ENCODE measurements at places on chromosomes 3 and 15.

DNA sequence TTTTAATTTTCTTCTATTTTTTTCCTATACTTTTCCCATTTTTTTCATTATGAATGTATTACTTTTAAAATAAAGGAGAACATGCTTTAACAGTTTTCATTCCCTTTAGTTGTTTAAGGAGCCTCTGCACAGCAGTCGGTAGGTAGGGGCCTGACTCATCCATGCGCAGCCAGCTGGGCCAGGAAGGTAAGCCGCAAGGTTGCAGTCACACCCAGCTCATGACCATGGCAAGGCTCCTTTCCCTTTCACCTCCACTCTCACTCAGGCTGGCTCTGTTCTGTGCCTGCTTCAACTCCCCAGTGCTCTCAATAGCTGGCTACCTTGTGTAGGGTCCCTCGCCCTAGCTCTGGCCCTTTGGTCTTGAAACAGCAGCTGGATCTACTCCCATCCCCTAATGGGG lies 17.4 kb upstream of the ANKRD34C start:
- no peak for DNase-seq

- no peak for DNase-seq
Observed at GRCh38 chr15:57509965-57510364, 81.7 kb upstream of the MYZAP start.

- peak; percentile 94 for DNase-seq
Observed at GRCh38 chr3:192831111-192831644, 86.5 kb downstream of the MB21D2 start.

- DNase-seq: peak; percentile 81
Observed at GRCh38 chr3:111723293-111724215, 128.4 kb upstream of the ZBED2 start.

GRCh38 chr3:100023595-100023994 lies 90.7 kb downstream of the FILIP1L start:
- no peak for DNase-seq

DNA sequence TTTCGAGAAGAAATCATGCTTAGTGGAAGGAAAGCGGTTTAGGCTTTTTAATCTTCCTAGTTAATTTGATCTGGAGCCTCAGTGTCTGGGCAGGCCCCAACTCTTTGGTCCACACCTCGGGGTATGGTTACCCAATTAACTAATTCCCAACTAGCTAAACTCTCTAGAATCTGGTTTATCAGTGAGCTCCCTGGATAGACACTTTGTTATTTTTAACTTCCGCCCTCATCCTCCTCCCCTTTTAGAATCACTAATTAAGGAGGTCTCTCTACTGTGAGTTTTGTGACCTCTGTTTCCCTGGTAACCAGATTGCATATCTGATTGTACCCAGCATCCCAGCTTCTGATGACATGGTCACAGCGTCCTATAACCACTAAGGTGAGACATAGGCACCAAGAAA lies 112.2 kb downstream of the RARB start:
- DNase-seq: no peak

- peak; percentile 93 for DNase-seq
Observed at GRCh38 chr3:172140499-172141391, 101.4 kb downstream of the FNDC3B start.

DNA sequence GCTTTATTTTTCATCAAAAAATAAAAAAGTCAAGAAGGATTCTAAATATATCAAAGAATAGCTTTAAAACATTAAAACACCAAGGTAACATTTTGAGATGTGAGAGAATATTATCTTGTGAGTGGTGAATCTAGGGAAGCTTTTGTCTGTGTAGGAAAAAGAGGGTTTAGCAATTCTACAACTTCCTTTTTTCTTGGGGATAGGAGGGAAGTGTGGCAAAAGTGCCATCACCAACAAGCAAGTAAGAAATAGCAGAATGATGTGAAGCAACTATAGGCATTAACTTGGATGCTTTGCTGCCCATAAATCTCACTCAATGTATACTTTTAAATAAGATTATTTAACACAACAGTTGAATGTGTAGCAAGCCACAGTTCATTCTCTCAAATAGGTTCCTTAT lies 57.8 kb upstream of the SUCLG2 start:
- no peak for DNase-seq

GRCh38 chr3:125647318-125648014 lies 52.2 kb upstream of the OSBPL11 start:
- no peak for DNase-seq

- DNase-seq: no peak
Observed at GRCh38 chr3:22495791-22496190, 707.3 kb upstream of the UBE2E2 start.
